Suppressor macrophage treated with lipopolysaccharide for 1 hour (primary cell): ENCODE measurements at places on chromosomes 16 and 17.
A peak's percentile ranks its signal among the peaks of the same experiment; 100 is the strongest.

GRCh38 chr16:19175492-19176262 lies 7.6 kb downstream of the SYT17 start:
- DNase-seq, result peak; percentile 66

- peak; percentile 66 for DNase-seq
These were observed 3.0 kb upstream of the ABCC1 start for GRCh38 chr16:15946257-15947044.

DNA sequence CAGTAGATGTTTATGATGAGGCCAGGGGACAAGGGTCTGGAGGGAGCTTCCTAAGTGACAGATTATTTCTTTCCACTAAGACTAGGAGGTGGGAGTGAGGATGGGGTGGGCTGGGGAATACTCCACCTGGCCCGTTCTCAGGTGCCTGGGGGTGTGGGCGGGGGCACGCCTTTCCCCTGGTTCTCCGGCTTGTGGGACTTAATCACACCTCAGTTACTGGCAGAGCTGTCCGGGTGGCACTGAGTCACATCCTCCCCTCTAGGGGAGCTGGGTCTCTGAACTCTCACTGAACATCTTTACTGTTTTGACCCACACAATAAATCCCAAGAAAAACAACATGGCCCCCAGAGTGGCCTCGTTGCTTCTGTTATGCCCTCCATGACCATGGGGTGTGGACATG lies 332.8 kb downstream of the MAF start:
- DNase-seq, result no peak

GRCh38 chr16:55045756-55046460 lies 115.2 kb downstream of the IRX5 start:
- DNase-seq, result no peak

- DNase-seq, result peak; percentile 60
These were observed 802 bp downstream of the CYLD start for GRCh38 chr16:50742576-50743200.

GRCh38 chr17:17729620-17730249 lies 48.5 kb downstream of the RAI1 start:
- no peak for DNase-seq

- DNase-seq, result peak; percentile 41
These were observed 37.0 kb upstream of the CCDC182 start for GRCh38 chr17:57782062-57782490.

DNA sequence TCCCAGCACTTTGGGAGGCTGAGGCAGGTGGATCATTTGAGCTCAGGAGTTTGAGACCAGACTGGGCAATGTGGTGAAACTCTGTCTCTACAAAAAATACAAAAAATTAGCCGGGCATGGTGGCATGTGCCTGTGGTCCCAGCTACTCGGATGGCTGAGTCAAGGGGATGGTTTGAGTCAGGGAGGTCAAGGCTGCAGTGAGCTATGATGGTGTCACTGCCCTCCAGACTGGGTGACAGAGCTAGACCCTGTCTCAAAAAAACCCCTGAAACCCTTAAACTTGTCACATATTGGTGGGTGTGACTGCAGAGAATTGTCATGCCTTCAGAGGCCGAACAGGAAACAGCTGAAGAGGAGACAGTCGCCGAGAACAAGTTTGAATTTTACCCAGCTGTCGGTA lies 13.4 kb downstream of the RPTOR start:
- DNase-seq, result no peak

- DNase-seq, result no peak
These were observed 47.2 kb downstream of the ABCC1 start for GRCh38 chr16:15996432-15997109.

DNA sequence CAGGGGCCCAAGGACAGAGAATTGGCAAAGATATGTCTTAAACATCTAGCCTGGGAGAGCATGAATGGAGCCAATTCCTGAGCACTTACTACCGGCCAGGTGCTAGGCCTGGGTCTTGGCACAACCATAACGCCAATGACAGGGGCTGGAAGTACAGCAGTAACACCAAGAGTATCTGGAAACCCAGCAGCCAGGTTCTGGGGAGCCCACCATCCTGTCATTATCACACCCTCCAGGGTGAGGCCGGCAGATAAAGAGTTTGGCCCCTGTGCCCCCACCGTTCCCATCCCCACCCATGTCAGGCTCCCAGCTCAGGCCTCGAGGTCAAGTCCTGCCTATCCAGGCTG lies 508 bp upstream of the TMC8 start:
- DNase-seq, result no peak

GRCh38 chr17:4565209-4566141 lies 5.1 kb upstream of the GGT6 start:
- DNase-seq, result peak; percentile 91

DNA sequence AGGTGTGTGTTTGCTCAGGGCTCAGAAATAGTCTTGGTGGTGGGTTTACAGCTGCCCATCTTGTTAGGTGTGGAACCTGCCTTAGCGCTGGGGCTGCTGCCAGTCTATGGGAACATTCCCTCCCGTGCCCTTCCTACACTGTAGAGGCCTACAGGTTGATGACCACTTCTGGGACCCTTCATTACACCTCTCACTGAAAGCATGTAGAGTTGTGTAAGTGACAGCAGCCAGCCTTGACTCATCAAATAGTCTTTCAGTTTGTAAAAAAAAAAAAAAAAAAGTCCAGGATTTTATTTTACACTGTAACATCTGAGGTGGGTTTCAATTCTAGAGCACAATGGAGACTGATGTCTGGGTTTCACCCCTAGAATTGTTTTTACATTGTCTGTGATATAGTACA lies 193.9 kb downstream of the SPECC1 start:
- DNase-seq, result peak; percentile 40

DNA sequence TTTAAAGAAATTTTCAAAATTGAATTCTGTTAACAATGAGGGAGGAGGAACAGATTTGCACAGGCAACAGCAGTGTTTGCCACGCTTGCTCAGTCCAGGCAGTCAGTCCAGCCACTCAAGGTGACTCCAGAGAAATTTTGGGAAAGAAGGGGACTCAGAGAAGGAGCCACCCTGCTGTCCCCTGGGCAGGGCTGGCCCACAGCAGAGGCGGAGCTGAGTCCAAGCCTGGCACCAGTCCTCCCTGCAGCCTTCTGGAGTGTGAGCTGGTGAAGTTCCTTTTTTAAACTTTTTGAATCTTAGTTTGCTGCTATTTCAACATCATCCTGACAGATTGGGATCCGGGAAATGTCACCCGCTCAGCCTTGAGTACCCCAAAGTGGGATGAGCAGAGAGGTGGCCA lies 14.5 kb upstream of the SLC47A2 start:
- DNase-seq, result peak; percentile 54

DNA sequence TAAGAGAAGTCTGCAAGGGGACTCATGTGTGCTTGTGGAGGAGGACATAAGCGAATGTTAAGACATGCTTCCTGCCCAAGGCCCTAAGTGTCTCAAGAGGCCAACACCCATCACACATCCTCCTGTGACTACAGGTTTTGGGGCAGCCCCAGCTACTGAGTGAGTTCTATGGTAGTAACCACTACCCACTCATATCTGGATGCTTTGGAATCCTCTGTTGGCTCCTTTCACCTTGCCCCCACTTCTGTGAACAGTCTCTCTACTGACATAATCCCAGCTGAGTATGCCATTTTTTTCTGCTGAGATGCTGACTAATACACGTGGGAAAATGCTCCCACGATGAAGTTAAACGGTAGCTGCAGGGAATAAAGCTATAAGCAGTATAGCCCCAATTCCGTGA lies 153.5 kb downstream of the VPS53 start:
- DNase-seq, result peak; percentile 76

- DNase-seq, result no peak
These were observed 2.8 kb downstream of the NOS2 start for GRCh38 chr17:27797390-27798091.

DNA sequence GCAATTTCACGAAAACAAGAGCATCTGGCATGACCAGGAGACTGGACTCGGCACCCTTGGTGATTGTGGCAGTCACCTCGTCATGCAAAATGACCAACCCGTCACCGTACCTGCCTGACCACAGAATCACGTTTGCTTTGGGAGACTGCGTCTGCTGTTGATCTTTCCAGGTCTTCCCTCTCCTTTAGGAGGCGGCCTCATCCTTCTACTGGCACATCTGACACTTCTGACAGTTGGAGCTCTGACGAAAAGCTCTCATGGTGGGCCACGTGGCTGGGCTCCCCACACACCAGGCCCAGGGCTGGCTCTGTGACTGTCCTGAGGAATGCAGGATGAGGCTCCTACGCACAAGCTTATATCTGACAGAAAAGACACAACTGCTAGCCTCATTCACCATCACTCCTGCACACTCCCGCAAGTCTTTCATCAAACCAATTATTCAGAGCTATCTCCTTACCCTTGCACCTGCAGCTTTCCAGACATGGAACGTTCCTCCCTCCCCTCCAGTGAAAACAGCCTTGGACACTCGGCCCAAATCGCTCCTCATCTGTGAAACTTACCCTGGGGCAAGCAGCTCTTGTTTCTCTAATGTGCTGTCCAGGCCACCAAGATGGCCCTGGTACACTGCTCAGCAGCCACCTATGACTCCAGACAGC lies 3.6 kb downstream of the TRAP1 start:
- DNase-seq, result no peak

DNA sequence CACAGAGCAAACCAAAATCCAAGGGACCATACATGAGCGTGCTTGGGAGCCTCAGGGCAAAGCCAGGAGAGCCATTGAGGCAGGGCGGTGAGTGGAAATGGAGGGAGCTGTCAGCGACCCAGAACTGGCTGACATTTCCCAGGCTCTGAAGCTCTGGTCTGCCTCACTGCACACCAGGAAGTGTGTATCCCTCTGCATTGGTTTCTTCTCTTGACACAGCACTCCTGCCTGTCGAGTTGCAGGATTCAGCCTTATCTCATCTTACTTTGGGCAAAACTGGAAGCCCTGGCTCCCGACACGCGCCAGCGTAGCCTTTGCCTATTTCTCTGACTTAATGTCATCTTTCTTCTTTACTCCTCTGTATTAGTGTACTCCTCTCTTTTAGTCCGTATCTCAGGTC lies 144.7 kb upstream of the HS3ST3A1 start:
- DNase-seq, result no peak

- DNase-seq, result no peak
These were observed 766.5 kb upstream of the GOT2 start for GRCh38 chr16:59500601-59501000.

GRCh38 chr17:51154176-51154575 lies 817 bp downstream of the NME1 start:
- no peak for DNase-seq
